NCI-H1436 treated with DMSO at 0.1 percent for 48 hours (cell line): ENCODE measurements at places on chromosomes 3 and 15.

DNA sequence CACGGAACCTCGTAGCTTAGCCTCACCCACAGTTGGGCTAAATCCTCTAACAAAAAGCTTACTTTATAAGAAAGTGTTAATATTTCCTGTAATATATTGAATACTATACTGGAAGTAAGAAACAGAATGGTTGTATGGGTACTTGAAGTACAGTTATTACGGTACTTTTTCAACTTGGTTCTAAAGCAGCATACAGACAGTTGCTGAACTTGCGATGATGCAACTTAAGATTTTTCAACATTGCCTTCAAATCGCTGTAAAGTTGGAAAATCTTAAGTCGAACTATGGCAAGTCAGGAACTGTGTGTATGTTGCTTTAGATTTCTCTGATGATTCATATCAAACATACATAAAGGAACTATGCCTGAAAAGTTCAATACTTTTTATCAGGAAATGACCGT lies 204.4 kb upstream of the C2CD4B start:
- no peak for DNase-seq

GRCh38 chr3:158470944-158471638 lies 99.9 kb upstream of the MLF1 start:
- no peak for DNase-seq

- DNase-seq: no peak
These were observed 812.3 kb downstream of the NSUN3 start for GRCh38 chr3:94875149-94875548.

GRCh38 chr15:69718916-69719315 lies 266.3 kb downstream of the RPLP1 start:
- DNase-seq: no peak

GRCh38 chr15:66603301-66604179 lies 37.7 kb upstream of the LCTL start:
- DNase-seq: no peak

GRCh38 chr3:11240496-11240895 lies 31.7 kb upstream of the ATG7 start:
- no peak for DNase-seq
